ENCODE measurements at places on chromosomes 5 and 9. TPM values are rescaled to one million over a fixed set of nuclear protein-coding genes. Genes with fewer than 3 reads are reported as not detected.
A peak's percentile ranks its signal among the peaks of the same experiment; 100 is the strongest.

DNA sequence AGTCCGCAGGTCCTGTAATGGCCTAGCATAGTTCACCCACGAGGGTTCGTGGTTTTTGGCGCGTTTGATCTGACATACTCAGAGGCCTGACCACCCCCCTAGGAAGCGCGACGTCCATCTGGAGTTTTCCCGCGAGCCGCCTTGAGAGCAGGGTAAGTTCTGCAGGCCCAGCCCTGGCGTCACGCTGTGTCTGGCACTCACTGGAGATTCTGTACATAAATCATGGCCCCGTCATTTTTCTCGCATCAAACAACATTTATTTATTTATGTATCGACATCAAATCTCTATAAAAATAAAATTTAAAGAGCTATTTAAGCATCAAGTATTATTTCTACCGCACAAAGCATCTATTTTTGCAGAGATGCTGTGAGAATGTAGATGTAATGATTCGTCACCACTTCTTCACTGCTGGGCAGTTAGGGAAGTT is 437 bp upstream of the TRIM41 start:
- H3K36me3 ChIP-seq: no peaks in the 10 kb centered on the region
- H3K4me3 ChIP-seq: peak overlapping the region; percentile 83
- peak; percentile 79 for DNase-seq
- H3K27ac ChIP-seq: peak overlapping the region; percentile 90

GRCh38 chr9:84277646-84278045 is 62.9 kb downstream of the SLC28A3 start:
- H3K4me3 ChIP-seq: no peak overlapping the region
- H3K27ac ChIP-seq: peak overlapping the region; percentile 75
- no peaks in the 10 kb centered on the region for H3K27me3 ChIP-seq
- H3K36me3 ChIP-seq: no peaks in the 10 kb centered on the region

- no peaks in the 10 kb centered on the region for H3K4me1 ChIP-seq
- H3K36me3 ChIP-seq: no peaks in the 10 kb centered on the region
- no peaks in the 10 kb centered on the region for H3K27me3 ChIP-seq
- H3K4me3 ChIP-seq: no peak overlapping the region
- DNase-seq: no peak
Measured at GRCh38 chr9:117335837-117336433, 78.9 kb downstream of the ASTN2 start.

- no peak for DNase-seq
- no peaks in the 10 kb centered on the region for H3K36me3 ChIP-seq
- H3K27me3 ChIP-seq: peaks cover 11% of the 10 kb centered on the region
- H3K4me1 ChIP-seq: peaks cover 37% of the 10 kb centered on the region
- no peak overlapping the region for H3K4me3 ChIP-seq
Measured at GRCh38 chr5:959581-960531, 48.7 kb upstream of the NKD2 start.

DNA sequence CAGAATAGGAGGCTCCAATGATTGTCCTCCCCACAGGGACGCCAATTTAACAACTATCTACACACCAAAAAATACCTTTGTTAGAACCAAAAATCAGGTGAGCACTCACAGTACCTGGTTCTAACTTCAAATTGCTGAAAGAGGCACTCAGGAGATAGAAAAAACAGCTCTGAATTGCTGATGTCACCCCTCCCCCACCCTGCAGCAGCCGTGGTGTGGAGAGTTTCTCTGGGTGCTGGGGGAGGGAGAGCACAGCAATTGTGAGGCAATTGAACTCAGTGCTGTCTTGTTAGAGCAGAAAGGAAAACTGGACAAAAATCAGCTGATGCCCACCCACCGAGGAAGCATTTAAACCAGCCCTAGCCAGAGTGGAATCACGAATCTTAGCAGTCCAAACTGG is 41.8 kb downstream of the TNFSF8 start:
- peaks cover 8% of the 10 kb centered on the region for H3K4me1 ChIP-seq
- no peaks in the 10 kb centered on the region for H3K27me3 ChIP-seq
- no peaks in the 10 kb centered on the region for H3K36me3 ChIP-seq
- no peak overlapping the region for H3K27ac ChIP-seq
- no peak for DNase-seq

Gene IRX2
- total RNA-seq: 38.1 TPM

Gene DOCK2
- total RNA-seq: 10.4 TPM

GRCh38 chr5:140239939-140240700 is 62.8 kb downstream of the PFDN1 start:
- no peak overlapping the region for H3K4me3 ChIP-seq
- H3K36me3 ChIP-seq: no peaks in the 10 kb centered on the region
- H3K27me3 ChIP-seq: no peaks in the 10 kb centered on the region
- peaks cover 19% of the 10 kb centered on the region for H3K4me1 ChIP-seq
- no peak overlapping the region for H3K27ac ChIP-seq

GRCh38 chr5:160567031-160567705 is 145.5 kb downstream of the PTTG1 start:
- no peak overlapping the region for H3K4me3 ChIP-seq
- 0 out of 2 replicates have a peak, but pooled peaks cover 8% of the 10 kb centered on the region for H3K27me3 ChIP-seq
- no peak overlapping the region for H3K27ac ChIP-seq
- no peaks in the 10 kb centered on the region for H3K4me1 ChIP-seq
- DNase-seq: no peak

- peaks cover 16% of the 10 kb centered on the region for H3K4me1 ChIP-seq
- peak; percentile 40 for DNase-seq
- H3K27me3 ChIP-seq: no peaks in the 10 kb centered on the region
Measured at GRCh38 chr5:172383191-172383802, 71.0 kb downstream of the SH3PXD2B start.

GRCh38 chr9:94676446-94677131 is 37.3 kb upstream of the FBP1 start:
- no peak overlapping the region for H3K4me3 ChIP-seq
- no peaks in the 10 kb centered on the region for H3K27me3 ChIP-seq
- no peak overlapping the region for H3K27ac ChIP-seq
- no peaks in the 10 kb centered on the region for H3K36me3 ChIP-seq

- no peak overlapping the region for H3K4me3 ChIP-seq
- H3K4me1 ChIP-seq: no peaks in the 10 kb centered on the region
- no peaks in the 10 kb centered on the region for H3K36me3 ChIP-seq
- peaks cover 26% of the 10 kb centered on the region for H3K27me3 ChIP-seq
Measured at GRCh38 chr5:148491793-148492184, 108.0 kb downstream of the FBXO38 start.

DNA sequence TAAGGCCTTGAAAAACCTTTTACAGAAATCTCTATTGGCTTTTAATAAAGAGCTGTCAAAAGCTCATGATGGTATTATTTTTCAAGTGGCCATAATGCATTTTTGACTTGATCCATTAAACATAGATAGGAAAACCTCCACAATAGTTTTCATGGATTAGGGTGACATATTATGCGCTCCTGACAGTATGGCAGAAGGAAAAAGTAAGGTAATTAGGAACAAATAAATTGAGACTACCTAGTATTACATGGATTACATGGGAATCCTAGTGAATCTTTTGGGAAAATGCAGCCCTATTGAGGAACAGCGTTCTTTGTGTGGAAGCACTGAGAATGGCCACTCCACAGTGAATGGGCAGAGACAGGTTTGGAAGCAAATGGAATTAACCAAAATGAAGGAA is 171.2 kb downstream of the TRPM3 start:
- no peaks in the 10 kb centered on the region for H3K27me3 ChIP-seq
- no peak overlapping the region for H3K4me3 ChIP-seq
- H3K36me3 ChIP-seq: no peaks in the 10 kb centered on the region
- DNase-seq: no peak

- no peak overlapping the region for H3K27ac ChIP-seq
- no peaks in the 10 kb centered on the region for H3K36me3 ChIP-seq
- H3K4me3 ChIP-seq: no peak overlapping the region
- H3K27me3 ChIP-seq: no peaks in the 10 kb centered on the region
- no peaks in the 10 kb centered on the region for H3K4me1 ChIP-seq
- DNase-seq: no peak
Measured at GRCh38 chr9:24036459-24036858, 210.4 kb upstream of the ELAVL2 start.

Gene ADAMTSL1
- 255 TPM for total RNA-seq

- H3K27me3 ChIP-seq: no peaks in the 10 kb centered on the region
- H3K36me3 ChIP-seq: no peaks in the 10 kb centered on the region
- no peak overlapping the region for H3K27ac ChIP-seq
- peaks cover 9% of the 10 kb centered on the region for H3K4me1 ChIP-seq
- H3K4me3 ChIP-seq: no peak overlapping the region
- peak; percentile 8 for DNase-seq
Measured at GRCh38 chr5:66932457-66932856, 264.1 kb downstream of the CD180 start.

DNA sequence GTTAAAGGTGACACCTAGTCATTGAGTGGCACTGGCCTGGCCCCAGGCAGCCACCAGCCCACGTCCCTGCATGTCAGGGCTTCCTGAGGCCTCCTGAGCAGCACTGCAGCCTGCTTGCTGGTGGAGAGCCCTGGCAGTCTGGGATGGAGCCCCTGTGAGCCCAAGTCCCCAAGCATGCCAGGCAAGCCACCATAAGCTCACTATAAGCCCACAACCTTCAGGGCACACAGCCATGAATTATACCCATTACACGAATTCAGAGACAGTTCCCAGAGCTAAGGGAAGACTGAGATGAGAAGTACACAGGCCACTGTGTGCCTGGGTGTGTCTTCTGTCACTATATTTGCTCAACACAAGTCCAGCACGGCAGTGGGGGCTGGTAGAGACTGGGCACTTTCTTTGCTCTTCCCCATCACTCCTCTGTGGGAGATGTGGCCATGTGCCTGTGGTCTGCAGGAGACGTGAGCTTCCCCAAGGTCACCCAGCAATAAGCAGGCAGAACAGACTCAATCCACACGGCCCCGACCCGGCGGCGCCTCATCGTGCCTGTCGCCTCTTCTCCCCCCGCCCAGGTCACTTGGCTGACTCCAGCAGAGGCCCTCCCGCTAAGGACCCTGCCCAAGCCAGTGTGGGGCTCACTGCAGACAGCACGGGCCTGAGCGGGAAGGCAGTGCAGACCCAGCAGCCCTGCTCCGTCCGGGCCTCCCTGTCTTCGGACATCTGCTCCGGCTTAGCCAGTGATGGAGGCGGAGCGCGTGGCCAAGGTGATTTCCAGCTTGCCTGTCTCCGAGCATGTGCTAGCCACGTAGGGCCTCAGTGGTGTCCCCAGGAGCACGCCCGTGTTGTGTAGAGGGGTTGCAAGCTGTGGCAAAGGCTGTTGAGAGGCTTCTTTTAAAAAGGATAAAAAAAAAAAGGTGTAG is 114.8 kb downstream of the WNK2 start:
- H3K36me3 ChIP-seq: no peaks in the 10 kb centered on the region
- DNase-seq: no peak
- H3K4me3 ChIP-seq: no peak overlapping the region

DNA sequence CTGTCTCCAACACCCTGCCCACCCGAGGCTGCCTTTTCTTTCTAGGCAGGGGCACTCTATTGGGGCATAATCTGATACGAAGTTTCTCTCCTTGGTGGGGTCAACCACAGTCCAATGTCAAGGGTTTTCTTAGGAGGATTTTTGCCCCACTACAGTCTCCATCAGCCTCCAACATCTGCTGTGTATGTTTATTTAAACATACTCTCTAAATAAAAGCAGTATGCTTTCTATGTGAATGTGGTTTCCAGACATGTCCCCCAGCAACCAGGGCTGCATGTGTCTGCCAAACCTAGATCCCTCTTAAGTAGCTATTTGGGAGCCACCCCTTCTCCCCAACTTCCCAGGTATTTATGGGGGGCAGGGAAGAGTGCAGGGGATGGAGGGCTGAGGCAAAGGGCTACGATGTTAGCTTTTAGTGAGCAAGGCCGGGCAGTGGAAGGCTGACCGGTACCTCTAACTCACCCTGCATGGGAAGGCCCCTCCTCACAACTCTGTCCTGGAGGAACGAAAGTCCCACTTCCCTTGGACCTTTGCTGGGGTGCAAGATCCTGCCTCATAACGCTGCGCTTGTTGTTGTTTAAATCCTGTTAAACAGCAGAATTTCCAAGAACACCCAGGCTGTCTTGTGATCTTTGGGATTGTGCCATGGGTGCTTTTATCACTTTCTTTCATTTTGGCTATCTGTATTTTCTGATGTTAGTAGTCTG is 75.4 kb downstream of the NREP start:
- no peaks in the 10 kb centered on the region for H3K27me3 ChIP-seq
- peak overlapping the region; percentile 84 for H3K27ac ChIP-seq
- peak; percentile 57 for DNase-seq

- no peak for DNase-seq
- no peaks in the 10 kb centered on the region for H3K36me3 ChIP-seq
- peaks cover 4% of the 10 kb centered on the region for H3K4me1 ChIP-seq
- H3K27ac ChIP-seq: no peak overlapping the region
Measured at GRCh38 chr9:132990781-132991180, 12.3 kb downstream of the GFI1B start.

Gene CRB2
- not detected for total RNA-seq

- peaks cover 10% of the 10 kb centered on the region for H3K36me3 ChIP-seq
- H3K27me3 ChIP-seq: no peaks in the 10 kb centered on the region
- DNase-seq: peak; percentile 52
- H3K4me3 ChIP-seq: no peak overlapping the region
Measured at GRCh38 chr9:127796225-127796813, 6.4 kb upstream of the FPGS start.

DNA sequence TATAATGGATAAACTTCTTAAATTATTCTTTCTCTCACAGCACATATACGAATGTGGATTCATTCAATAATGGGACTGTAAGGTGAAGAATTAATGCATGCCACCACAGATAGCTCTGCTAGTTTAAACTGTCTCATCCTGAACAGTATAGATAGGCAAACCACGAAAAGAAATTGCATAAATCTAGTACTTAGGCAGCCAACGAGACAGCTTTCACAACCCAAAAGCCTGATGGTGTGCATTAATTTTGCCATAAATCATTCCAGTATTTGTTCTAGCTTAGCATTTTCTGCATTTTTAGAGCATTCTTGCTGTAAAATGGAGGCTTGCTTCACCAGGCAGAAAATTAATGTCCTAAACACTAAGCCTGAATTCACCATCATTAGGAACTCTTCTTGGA is 834.2 kb upstream of the DMAC1 start:
- no peak for DNase-seq
- no peak overlapping the region for H3K27ac ChIP-seq
- no peaks in the 10 kb centered on the region for H3K36me3 ChIP-seq
- no peak overlapping the region for H3K4me3 ChIP-seq
- H3K27me3 ChIP-seq: no peaks in the 10 kb centered on the region

- H3K36me3 ChIP-seq: peaks cover 4% of the 10 kb centered on the region
- no peaks in the 10 kb centered on the region for H3K27me3 ChIP-seq
- peaks cover 5% of the 10 kb centered on the region for H3K4me1 ChIP-seq
- no peak overlapping the region for H3K4me3 ChIP-seq
- H3K27ac ChIP-seq: no peak overlapping the region
Measured at GRCh38 chr9:125461636-125462190, 200.1 kb downstream of the GAPVD1 start.

DNA sequence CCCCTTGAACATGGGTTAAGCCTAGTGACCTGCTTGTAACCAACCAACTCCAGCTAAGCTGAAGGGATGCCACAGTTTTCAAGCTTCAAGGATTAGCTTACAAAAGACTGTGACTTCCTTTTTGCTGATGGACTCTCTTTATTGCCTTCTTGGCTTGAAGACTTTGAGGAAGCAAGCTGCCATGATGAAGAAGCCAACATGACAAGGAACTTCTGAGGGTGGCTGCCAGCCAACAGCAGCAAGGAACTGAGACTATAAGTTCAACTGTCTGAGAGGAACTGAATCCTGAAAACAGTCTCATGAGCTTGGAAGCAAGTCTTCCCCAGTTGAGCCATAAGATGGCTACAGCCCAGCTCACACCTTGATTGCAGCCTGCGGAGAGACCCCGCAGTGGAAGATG is 116.1 kb upstream of the TAF11L2 start:
- H3K4me1 ChIP-seq: peaks cover 23% of the 10 kb centered on the region
- DNase-seq: no peak
- H3K4me3 ChIP-seq: no peak overlapping the region
- H3K27me3 ChIP-seq: no peaks in the 10 kb centered on the region
